ENCODE measurements at places on chromosomes 16 and 17. TPM values are rescaled to one million over a fixed set of nuclear protein-coding genes. Genes with fewer than 3 reads are reported as not detected.

The SLC26A11 gene
- polyA plus RNA-seq: 4.7 TPM

The CIBAR2 gene
- not detected for polyA plus RNA-seq

The WFIKKN1 gene
- 0.04 TPM for polyA plus RNA-seq

The CLDN7 gene
- 6.3 TPM for polyA plus RNA-seq

The DHRS7C gene
- polyA plus RNA-seq: not detected
